Endothelial cell (in vitro differentiated cells): ENCODE measurements at places on chromosomes 6 and 20. TPM values are rescaled to one million over a fixed set of nuclear protein-coding genes. Genes with fewer than 3 reads are reported as not detected.

The BPIFB1 gene
- not detected for total RNA-seq

DNA sequence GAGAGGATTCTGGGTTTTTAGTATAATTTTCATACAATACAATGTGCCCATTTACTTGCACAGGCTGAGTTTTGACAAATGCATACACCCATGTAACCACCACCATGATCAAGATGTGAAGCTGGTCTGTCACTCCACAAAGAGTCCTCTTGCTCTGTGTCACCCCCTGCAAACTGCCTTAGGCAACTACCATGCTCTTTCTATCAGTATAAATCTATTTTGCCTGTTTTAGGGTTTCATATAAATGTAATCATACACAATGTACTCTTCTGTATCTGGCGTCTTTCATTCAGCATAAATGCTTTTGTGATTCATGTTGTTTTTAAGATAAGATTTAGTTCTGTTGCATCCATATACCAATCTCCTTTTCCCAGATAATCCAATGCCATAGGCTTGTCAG lies 181.9 kb upstream of the KCNG1 start:
- no peak for DNase-seq

GRCh38 chr6:35239581-35239980 lies 20.0 kb upstream of the ZNF76 start:
- DNase-seq: no peak

GRCh38 chr6:101398716-101399615 lies 5.5 kb downstream of the GRIK2 start:
- DNase-seq: peak; percentile 43

DNA sequence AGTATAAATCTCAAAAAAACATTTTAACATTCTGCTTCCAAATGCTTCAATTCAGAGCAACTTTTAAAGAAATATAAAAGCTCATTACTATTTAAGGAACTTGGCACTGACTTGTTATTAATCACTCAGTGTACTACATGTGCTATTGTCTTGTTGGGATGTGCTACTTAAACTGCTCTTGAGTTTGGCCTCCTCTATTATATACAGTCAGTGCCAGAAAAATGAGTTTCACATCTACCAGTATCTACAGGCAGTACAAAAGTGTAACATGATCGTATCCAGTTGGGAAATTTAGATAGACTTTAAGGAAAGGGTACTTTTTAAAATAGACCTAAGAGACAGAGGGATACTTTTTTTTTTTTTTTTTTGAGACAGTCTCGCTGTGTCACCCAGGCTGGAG lies 627.3 kb upstream of the SLC35B3 start:
- no peak for DNase-seq

DNA sequence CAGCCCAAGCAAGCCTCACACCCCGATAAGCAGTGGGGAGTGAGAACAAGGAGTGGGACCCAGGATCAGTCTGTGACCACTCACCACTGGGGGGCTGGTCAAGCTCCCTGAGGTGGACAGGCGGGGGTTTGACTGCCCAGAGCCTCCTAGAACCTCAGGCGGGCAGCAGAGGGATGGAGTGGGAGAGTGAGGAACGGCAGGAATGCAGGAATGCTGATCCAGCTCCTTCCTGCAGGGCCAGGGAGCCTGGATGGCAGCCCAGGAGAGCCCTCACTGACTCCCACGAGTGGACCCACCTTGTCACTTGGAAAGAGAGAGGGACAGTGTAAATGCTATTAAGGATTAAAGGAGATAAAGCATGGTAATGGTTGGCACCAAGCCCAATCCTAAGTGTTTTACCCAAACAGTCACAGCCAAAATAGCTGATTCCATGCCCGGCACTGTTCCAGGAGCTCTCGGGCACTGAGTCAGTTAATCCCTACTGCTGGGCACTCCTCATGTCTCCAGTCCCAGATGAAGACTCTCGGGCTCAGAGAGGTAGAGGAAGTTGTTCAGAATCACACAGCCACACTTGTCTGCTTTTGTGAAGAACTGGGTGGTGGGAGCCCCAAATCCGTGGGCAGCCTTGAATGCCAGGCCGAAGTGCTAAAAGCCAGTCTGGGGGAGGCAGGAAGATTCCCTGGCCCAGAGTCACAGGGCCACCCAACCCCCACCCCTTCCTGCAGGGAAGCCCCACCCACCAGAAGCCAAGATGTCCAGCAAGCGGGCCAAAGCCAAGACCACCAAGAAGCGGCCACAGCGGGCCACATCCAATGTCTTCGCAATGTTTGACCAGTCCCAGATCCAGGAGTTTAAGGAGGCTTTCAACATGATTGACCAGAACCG lies 3.1 kb downstream of the MYL9 start:
- no peak for DNase-seq
